Stimulated activated CD4-positive, alpha-beta T cell treated with anti-CD3 and anti-CD28 coated beads, Interleukin-15, amount 100 ng/mL, for 1 hour (primary cell): ENCODE measurements at places on chromosomes 1 and 21.

- DNase-seq, result no peak
Observed at GRCh38 chr1:221575605-221576004, 166.3 kb downstream of the DUSP10 start.

DNA sequence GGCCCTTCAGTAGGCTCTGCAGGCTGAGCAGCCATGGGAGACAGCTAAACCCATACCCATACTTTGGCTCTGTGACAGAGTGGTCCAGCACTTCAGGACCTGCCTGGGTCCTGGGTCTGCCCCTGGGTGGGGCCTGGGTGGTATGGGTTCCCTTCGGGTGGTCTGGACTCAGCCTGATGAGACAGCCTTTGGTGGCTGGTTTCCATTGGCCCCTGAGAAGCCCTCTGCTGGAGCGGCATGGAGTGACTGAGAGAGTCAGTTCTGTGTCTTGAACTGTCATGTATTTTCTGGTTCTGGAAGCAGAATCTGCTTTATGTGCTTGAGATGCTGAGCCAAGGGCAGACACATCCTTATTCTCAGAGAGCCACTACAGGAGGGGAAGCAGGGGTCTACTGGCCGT is 31.3 kb upstream of the KCNA2 start:
- no peak for DNase-seq

GRCh38 chr1:19122668-19123067 is 87.4 kb downstream of the UBR4 start:
- no peak for DNase-seq

DNA sequence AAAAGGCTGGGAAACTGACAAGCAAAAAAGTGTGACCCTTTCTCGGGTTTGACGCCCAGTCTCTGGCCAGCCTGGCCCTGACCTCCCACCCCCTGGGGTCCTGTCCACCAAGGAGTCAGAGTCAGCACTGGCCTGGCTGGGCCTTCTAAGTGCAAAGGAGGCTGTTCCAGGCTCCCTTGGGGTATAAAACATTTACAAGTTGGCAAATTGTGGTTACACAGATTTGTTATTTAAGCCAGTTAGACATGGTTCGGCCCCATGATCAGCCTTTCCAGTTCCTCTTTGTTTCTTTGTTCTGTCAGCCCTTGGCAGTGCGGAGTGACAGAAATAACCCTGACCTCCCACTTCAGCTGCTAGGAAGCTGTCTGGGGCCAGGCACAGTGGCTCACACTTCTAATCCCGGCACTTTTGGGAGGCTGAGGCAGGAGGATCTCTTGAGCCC is 161.6 kb upstream of the RAB4A start:
- no peak for DNase-seq

DNA sequence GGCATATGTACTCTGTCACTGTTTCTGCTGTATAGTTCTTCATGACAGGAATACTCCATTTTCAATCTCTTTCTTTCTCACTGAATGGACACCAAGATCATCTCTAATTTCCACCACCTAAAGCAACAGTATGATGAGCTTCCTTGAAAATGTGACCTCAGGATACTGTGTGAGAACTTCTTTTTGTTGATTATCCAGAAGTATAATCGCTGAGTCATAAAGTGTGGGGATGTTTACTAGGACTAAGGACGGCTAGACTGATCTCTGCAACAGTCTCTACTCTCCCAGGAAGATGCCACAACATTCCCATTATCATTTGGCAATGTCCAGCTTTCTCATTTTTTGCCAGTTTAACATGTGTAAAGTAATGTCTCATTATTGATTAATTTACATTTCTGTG is 70.3 kb downstream of the TNFSF18 start:
- no peak for DNase-seq

DNA sequence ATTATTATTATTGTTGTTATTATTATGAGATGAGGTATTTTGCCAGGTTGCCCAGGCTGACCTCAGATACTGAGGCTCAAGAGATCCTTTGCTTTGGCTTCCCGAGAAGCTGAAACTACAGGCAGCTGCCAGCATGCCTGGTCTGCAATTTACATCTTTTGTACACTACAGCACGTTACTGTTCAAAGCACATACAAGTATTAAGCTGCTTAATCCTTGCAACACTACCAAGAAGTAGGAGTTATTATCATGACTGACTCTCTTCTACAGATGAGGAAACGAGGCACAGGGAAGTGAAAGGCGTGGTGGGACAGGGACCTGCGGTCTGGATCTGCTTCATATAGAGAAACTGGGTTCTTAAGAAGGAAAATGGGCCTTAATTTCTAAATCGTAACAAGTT is 11.6 kb downstream of the ERG start:
- DNase-seq, result no peak

DNA sequence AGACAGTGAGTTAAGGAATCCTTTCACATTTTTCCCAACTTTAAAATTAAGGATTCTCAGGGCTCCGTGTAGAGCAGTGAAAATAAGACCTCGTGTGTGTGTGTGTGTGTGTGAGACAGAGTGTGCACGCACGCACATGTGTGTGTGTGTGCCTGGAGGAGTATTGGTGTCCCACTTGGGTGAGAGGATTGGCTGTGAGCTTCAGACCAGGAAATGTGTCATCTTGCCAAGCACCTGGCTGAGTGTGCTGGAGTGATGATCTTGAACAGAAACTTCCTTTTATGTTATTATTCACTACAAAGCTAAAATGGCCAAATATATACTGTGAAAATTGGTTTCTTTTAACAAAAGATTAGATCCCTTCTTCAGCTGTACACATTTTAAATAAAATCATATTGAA is 35.2 kb upstream of the NTPCR start:
- DNase-seq, result no peak

DNA sequence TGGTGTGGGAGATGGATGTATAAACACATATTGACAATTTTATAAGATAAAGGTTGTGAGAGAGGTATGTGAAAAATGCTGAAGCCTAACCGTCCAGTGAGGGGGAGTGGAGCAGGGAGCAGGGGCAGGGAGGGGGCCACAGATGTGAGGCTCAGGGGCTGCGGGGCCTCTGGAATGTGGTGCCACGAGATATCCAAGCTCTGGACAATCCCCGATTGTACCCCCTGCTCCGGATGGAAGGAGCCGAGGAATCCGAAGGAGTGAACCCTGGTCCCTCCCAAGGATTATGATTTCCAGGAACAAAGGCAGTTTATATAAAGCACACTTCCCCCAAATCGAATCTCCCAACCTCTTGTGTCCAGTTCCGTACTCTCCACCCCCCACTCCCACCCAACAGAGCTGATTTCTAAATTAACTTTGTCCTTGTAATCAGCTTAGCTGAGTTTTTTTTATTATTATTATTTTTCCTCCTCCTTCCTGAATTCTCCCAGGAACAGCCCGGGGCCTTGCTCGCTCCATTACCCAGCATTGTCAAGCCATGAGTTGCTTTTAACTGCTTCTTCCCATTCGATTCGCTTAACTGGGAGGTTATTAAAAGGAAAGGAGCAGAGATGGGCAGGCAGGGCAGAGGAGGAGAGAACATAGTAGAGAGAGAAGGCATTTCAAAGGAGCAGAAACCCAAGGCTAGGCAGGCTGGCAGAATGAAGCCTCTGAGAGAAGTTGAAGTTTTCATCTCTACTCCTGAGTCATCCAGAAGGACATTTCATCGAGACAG is 9.4 kb downstream of the KIRREL1 start:
- no peak for DNase-seq

- no peak for DNase-seq
Observed at GRCh38 chr1:106061586-106062495, 994.6 kb upstream of the PRMT6 start.

- DNase-seq, result no peak
Observed at GRCh38 chr1:226676381-226676780, 62.7 kb downstream of the ITPKB start.

DNA sequence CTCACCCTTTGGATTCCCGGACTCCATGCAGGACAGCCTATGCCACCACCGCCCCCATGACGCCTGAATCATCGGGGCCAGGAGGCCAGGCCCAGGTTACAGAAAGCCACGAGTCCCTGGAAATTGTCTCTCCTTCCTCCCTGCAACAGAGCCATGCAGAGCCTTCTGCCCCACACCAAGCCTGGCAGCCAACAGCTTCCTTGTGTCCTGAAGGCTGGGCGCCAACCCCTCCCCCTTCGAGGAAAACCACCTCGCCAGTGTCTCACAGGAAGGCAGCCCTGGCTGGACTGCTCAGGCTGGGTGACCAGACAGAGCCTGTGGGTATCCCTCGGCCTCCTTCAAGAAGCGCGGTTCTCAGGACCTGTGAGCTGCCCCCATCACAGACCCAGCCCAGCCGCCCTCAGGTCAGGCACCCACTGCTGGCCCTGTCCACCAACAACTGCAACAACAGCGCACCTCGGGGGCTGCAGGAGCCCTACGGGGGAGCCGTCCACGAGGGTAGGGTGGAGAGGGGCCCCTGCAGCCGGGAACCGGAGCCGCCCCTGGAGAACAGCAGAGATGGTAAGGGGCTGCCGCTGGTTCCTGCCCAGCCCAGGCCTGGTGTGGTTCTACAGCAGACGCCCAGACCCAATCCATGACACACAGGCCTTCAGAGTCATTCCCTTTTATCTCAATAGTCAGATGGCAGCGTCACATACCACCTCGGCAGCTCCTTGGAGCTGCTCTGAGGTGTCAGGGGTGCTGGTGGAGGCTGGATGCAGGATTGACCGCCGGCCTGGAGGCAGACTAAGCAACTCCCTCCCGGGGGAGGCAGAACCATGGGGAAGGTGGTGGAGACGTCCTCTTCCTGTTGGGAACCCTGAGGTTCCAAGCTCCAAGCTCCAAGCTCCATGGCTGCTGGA is 23.7 kb downstream of the KIAA1614 start:
- no peak for DNase-seq

- no peak for DNase-seq
Observed at GRCh38 chr1:231446138-231446537, 24.1 kb upstream of the EGLN1 start.

DNA sequence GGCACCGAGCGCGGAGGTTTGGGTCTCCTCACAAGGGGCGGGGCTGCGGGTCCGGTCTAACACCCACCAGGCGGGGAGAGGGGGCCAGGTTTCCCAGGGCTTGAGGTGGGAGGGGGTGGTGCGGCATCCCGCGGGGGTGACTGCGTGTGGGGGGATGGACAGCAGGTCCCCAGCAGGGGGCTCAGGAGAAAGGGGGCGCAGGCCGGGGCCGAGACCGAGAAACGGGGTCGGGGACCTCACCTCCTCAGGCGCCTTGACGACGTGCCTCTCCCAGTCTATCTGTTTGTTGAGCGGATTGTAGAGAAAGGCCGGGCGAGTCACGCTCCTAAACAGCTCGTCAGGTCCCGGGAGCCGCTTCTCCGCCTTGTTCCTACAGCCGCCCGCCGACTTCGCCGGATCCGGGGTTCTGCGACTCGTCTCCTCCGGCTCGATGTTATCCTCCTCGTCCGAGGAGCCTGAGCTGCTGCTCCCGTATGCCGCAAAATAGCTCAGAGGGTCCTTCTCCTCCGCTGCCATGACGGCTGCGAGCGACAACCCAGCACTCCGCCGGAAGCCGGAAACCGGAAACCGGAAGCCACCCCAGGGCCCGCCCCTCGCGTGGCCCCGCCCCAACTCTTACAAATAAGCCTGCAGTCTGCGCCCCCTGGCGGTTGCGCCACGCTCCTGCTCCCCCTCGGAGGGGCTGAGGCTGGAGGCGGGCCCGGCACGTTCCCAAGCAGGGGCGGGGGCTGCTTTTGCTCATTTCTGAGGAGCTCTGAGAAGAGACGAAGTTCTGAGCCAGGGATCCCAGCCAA is at the start of gene C1orf52:
Gene C1orf52, minus strand, starts transcription at position 545 of the 794 bp plus-strand sequence. Its CDS starts 29 bp downstream, at position 516.
- peak; percentile 99 for DNase-seq

DNA sequence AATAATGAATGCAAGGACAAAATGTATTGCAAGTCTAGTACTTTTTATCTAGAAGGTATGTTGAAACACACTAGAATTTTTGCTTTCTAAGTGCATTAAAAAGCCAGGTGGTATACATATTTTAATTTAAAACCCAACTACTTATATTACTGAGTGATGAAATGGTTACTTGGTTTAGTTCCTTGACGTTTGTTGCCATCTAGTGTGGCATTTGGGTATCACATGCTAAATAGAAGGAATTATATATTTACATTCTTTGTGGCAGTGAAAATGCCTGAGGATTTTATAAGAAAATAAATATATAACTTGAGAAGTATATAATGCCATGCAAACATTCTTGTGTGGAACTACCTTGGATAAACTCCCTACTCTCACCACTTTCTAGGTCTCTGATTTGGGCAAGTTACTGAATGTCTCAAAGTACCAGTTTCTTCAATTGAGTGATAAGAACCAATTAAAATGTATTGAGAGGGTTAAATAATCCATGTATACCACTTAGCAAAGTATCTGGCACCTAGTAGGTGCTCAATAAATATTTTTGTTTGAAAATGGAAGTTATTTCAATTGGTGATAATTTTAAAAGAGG is 69.6 kb downstream of the SDCCAG8 start:
- DNase-seq, result no peak

DNA sequence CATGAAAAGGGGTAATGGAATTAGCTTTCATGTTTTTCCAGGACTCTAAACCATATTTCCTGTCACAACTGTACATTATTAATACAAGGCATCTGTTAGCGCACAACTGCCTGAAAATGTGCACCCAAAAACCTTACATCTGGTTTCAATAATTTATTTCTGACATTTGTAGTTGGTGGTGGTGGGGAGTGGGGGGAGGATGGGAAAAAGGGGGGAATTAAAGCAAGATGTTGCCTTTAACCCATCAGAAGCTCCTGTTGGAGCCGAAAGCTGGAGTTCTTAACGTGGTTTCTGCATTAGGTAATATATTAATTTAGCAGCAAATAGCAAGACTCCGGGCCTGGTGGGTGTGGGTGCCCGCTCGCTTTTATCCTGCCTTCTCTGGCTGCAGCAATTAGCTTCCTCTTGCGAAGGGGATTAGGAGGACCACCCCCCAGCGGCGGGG is 36.9 kb upstream of the HHAT start:
- DNase-seq, result no peak

GRCh38 chr1:34928066-34928696 is 1.3 kb downstream of the DLGAP3 start:
- no peak for DNase-seq

DNA sequence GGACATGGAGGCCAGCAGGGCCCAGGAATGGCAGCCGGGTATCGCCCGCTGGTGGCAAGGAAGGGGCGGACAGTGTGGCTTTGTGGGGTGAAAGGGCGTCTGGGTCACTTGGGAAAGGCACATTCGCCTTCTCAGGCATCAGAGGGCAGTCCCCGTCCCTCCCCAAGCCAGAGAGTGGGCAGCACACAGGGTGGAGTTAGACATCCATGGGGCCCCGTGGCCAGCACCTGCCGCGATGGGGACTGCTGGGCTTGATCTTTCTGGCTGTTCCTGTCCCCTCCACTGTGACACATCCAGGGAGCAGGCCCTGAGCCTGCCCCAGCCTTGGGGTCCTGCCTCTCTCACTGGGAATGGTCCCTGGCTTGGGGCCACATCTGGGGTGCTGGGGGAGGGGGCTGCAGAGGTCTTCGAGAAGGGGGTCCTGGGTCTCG is 4.0 kb upstream of the TRPM2 start:
- no peak for DNase-seq

GRCh38 chr1:177275736-177276135 is 105.0 kb downstream of the BRINP2 start:
- DNase-seq, result no peak

DNA sequence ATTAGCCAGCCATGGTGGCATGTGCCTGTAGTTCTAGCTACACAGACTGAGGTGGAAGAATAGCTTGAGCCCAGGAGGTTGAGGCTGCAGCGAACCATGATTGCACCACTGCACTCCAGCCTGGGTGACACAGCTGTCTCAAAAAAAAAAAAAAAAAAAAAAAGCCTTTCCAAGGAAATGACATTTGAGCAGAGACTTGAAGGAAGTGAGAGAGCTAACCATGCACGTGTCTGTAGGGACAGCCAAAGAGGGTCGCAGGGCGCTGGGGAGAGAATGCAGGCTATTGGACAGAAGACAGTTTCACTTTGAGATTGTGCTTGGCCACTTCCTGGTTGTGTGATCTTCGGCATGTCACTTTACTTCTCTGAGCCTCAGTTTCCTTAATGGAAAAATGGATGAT is 6.8 kb downstream of the HCRTR1 start:
- DNase-seq, result no peak
